ENCODE measurements at places on chromosomes 5 and 9. TPM values are rescaled to one million over a fixed set of nuclear protein-coding genes. Genes with fewer than 3 reads are reported as not detected.
A peak's percentile ranks its signal among the peaks of the same experiment; 100 is the strongest.

The TLX3 gene
- total RNA-seq, result 0.87 TPM

The SUSD3 gene
- 1.4 TPM for total RNA-seq

DNA sequence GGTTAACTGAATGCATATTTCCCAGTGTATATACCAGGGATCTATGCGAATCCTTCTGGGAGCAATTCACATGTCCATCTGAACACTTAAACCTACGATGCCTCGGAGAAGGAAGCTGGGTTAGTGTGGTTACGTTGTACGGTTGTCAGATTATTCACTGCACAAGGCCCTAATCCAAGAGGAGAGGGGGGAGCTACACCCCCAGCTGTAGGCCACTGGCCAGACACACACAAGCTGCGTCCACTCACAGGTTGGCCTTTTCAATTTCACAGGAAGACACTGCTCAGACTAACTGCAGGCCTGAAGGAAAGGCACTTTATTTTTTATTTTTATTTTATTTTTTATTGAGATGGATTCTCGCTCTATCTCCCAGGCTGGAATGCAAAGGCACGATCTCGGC, 184.5 kb upstream of the GNA14 start:
- DNase-seq, result no peak

- no peak for DNase-seq
These were observed 129.0 kb downstream of the COL23A1 start for GRCh38 chr5:178461004-178461730.

GRCh38 chr9:124353811-124354274, 61.4 kb downstream of the PSMB7 start:
- DNase-seq, result peak; percentile 69

GRCh38 chr9:136550439-136551289, 4.8 kb upstream of the NOTCH1 start:
- no peak for DNase-seq
